ENCODE measurements at places on chromosomes 12 and 14.

DNA sequence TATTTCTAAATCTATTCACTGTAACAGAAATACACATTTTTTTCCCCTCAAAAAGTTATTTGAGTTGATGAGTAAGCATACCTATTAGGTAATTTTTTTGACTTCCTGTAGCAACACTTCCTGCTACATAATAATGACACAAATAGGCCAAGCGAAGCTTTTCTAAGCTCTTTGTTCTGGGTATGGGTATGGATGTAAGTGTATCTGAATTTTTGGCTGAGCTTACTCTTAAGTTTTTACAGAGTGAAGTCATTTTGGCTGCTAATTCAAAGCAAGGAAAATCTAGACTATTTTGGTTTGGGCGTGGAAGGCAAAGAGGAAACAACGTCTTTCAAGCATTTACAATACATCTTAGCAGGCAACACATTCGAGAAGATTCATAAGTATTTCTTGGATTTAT, 1206.0 kb upstream of the FLRT2 start:
- DNase-seq, result no peak

DNA sequence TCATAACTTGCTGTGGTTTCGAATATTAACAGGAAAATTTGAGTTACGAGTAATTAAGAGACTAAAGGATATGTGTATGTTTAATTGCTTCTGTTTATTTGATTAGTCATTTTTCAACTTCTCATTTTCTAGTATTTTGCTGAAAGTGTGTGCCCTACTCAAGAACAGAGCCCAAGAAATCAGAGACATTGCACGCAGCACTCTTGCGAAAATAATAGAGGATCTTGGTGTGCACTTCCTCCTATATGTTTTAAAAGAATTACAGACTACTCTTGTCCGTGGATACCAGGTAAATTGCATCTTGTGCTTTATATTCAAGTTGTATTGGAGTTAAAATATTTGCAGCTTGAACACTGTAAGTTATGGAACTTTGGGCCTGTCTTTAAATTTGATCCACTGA, 50.8 kb downstream of the ARL1 start:
- DNase-seq, result no peak

DNA sequence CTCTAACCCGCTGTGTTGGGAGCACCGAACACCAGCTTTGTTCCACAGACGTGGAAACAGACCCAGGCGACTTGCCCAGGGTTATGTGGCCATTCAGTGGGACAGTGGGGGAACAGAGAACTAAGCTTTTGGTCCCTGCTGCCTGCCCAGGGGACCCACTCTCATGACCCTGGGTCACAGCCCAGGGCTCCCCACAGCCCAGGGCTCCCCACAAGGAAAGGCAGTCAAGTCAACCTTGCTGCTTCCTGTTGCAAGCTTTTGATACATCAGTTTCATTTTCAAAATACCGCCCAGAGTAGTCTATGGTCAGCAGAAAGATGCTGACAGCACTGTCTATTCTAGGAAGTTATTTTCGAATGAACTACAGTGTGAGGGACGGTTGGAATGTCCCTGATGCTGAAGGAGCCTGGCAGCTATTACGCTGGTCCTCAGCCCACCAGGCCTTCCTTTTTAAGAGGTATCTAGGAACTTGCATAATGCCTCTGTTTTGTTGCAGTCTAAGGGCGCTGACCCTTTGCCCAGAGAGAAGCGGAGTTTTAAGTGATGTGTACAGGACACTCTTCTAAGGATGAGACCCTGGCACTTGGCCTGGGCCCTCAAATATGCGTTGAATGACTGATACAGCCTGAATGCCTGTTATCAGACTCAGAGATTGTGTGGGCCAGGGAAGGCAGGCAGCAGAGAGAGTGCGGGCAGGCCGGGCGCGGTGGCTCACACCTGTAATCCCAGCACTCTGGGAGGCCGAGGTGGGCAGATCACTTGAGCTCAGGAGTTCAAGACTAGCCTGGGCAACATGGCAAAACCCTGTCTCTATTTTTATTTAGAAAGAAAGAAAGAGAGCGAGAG, 12.6 kb upstream of the TTC7B start:
- DNase-seq, result no peak

DNA sequence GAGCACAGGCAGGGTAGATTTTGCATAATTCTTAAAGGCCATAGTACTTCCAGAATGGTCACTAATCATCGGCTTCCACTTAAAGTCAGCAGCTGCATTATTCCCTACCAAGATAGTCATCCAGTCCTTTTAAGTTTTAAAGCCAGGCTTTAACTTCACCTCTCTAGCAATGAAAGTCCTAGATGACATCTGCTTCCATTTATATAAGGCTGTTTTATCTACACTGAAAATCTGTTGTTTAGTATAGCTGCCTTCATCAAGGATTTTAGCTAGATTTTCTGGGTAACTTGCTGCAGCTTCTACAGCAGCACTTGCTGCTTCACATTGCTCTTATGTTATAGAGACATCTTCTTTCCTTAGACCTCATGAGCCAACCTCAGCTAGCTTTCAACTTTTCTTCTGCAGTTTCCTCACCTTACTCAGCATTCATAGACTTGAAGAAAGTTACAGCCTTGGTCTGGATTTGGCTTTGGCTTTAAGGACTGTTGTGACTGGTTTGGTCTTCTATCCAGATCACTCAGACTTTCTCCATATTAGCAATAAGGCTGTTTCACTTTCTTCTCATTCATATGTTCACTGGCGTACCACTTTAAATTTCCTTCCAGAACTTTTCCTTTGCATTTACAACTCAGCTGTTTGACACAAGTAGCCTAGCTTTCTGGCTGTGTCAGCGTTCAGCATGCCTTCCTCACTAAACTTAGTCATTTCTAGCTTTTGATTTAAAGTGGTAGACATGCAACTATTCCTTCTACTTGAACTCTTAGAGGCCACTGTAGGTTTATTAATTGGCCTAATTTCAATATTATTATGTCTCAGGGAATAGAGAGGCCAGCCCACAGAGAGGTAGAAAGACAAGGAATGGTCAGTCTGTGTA, 209.9 kb upstream of the GARIN2 start:
- DNase-seq, result no peak

- DNase-seq, result no peak
Measured at GRCh38 chr14:77823378-77823777, 23.5 kb downstream of the ADCK1 start.

GRCh38 chr14:103905842-103906456, 22.3 kb upstream of the TDRD9 start:
- no peak for DNase-seq

Data from SJCRH30 (cell line).